ENCODE measurements at places on chromosomes 4 and X. TPM values are rescaled to one million over a fixed set of nuclear protein-coding genes. Genes with fewer than 3 reads are reported as not detected.
A peak's percentile ranks its signal among the peaks of the same experiment; 100 is the strongest.

DNA sequence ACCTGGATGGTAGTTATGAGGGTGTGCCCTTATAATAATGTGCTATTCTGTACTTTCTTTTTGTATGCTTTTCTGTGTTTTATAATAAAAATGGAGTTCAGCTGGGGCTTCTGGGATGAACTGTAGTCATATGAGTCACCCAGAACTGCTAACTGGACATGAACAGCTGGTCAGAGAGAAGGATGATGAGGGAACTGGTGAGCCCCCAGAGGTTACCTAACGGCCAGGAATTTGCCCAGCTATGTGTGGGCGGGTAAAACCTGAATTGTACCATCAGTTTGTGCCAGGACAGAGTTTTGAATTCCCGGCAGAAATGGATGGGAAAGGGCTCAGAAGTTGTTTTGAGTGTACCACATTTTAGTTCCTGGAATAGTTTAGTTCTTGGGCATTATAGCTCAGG lies 138.0 kb upstream of the USP9X start:
- H3K36me3 ChIP-seq: no peaks in the 10 kb centered on the region
- no peaks in the 10 kb centered on the region for H3K27me3 ChIP-seq
- peak; percentile 79 for DNase-seq
- H3K4me3 ChIP-seq: no peak overlapping the region
- peak overlapping the region; percentile 30 for H3K27ac ChIP-seq

- H3K27ac ChIP-seq: no peak overlapping the region
- no peak overlapping the region for H3K4me3 ChIP-seq
- H3K36me3 ChIP-seq: no peaks in the 10 kb centered on the region
- no peak for DNase-seq
- H3K27me3 ChIP-seq: no peaks in the 10 kb centered on the region
These were observed 88.3 kb downstream of the MSN start for GRCh38 chrX:65755786-65756185.

DNA sequence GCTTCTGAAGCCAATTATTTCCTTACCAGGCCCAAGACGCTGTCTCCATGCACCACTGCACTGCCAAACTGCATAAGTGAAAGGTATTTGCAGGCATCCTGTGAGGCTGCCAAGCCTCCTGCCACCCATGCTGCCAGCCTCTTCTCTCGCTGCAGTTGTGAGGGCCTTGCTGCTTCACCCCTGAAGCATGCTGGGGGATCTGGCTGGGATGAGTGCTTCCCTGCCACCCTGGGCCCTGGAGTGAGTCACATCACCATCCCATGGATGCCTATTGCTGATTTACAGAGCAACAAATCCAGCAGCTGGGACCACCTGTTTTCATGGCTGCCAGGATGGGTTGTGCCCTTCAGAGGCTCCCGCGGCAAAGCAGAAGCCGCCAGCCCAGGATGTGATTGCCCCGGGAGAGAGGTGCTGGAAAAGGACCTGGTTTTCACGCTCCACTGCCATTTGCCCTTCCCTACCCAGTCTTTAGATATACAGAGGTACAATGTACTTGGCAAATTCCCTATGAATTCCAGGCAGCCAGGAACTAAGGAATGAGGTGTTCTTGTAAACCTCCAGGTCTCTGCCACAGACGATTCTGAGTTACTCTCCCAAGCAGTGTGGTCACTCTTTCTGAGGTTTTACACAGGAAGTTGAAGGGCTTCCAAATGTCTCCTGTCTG lies 41.5 kb upstream of the PTCHD1 start:
- no peaks in the 10 kb centered on the region for H3K4me1 ChIP-seq
- H3K27ac ChIP-seq: no peak overlapping the region
- no peaks in the 10 kb centered on the region for H3K27me3 ChIP-seq
- H3K4me3 ChIP-seq: no peak overlapping the region
- DNase-seq: no peak

DNA sequence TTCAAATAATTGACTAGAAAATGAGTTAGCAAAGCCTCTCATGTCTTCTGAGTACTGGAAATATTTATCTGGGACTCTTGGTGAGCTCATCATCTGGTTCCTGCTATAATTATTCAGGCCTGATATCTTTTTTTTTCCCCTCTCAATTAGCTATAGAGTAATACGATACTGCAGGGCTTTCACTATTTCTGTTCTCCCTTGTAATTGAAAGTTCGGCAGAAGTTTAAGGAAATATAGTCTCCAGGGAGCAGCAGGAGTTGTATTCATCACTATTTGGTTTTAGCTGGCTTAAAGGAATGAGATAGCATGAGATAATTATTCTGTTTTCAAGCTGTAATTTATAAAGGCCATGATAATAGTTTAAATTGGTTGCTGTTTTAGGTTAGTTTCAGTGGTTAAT lies 378.6 kb upstream of the EPHA5 start:
- H3K36me3 ChIP-seq: no peaks in the 10 kb centered on the region
- H3K27ac ChIP-seq: no peak overlapping the region
- no peak overlapping the region for H3K4me3 ChIP-seq
- H3K4me1 ChIP-seq: no peaks in the 10 kb centered on the region
- H3K27me3 ChIP-seq: no peaks in the 10 kb centered on the region

- no peaks in the 10 kb centered on the region for H3K27me3 ChIP-seq
- H3K36me3 ChIP-seq: no peaks in the 10 kb centered on the region
- H3K4me3 ChIP-seq: no peak overlapping the region
- peaks cover 20% of the 10 kb centered on the region for H3K4me1 ChIP-seq
- DNase-seq: no peak
These were observed 122.7 kb downstream of the PPP3CA start for GRCh38 chr4:101224358-101225218.

- H3K4me1 ChIP-seq: peaks cover 25% of the 10 kb centered on the region
- H3K27ac ChIP-seq: peak overlapping the region; percentile 87
- H3K4me3 ChIP-seq: peak overlapping the region; percentile 85
- H3K27me3 ChIP-seq: no peaks in the 10 kb centered on the region
- 0 out of 2 replicates have a peak, but pooled peaks cover 5% of the 10 kb centered on the region for H3K36me3 ChIP-seq
- peak; percentile 83 for DNase-seq
These were observed 2.9 kb downstream of the PDGFRA start for GRCh38 chr4:54231768-54232688.

DNA sequence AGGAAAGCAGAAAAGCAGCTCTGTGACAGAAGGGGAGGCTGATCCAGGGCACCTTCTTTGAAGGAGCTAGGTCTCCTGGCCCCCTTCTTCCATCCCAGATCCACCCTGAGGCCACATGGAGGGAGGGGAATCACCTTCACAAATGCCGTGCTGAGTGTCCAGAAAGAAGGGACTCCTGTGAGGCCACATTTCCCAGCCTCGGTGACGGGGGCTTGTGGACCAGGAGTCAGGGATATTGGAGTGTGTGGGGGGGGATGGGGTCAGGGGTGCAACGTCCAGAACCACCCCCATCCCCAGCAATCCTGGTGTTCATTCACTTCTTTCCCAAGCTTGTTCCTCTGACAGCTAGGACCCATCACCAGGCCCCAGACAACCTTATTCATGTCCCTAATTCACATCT lies 4.7 kb downstream of the TIMM17B start:
- H3K27me3 ChIP-seq: no peaks in the 10 kb centered on the region
- H3K36me3 ChIP-seq: no peaks in the 10 kb centered on the region
- no peak overlapping the region for H3K4me3 ChIP-seq
- no peak for DNase-seq
- H3K4me1 ChIP-seq: no peaks in the 10 kb centered on the region

DNA sequence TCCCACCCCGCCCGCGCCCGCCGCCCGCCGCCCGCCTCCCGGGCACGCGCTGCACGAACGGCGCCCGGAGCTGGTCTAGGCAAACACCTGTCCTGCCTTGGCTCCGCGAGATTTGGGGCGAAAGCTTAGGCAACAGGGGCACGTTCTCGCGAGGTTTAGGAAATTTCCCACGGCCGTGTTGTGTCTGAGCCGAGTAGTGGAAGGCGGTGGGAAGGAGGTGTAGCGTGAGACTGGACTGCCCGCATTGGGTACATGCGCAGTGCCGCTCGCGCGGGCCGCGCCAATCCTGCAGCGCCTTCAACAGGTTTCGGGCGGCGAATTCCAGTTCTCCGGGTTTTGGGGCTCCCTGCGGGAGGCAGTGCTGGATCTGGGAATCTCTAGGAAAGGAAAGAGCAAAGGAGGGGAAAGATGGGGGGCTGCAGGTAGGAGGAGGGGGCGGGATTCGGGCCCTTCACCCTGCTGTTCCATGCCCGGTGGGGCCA lies 1.3 kb upstream of the RBPJ start:
- peaks cover 23% of the 10 kb centered on the region for H3K4me1 ChIP-seq
- H3K27ac ChIP-seq: peak overlapping the region; percentile 99
- peak; percentile 99 for DNase-seq
- H3K4me3 ChIP-seq: peak overlapping the region; percentile 94
- no peaks in the 10 kb centered on the region for H3K27me3 ChIP-seq
- H3K36me3 ChIP-seq: no peaks in the 10 kb centered on the region

- H3K4me3 ChIP-seq: no peak overlapping the region
- H3K36me3 ChIP-seq: no peaks in the 10 kb centered on the region
- H3K27ac ChIP-seq: no peak overlapping the region
- no peaks in the 10 kb centered on the region for H3K27me3 ChIP-seq
- 0 out of 2 replicates have a peak, but pooled peaks cover 3% of the 10 kb centered on the region for H3K4me1 ChIP-seq
These were observed 103.5 kb upstream of the NOCT start for GRCh38 chr4:138911909-138912703.

- H3K4me3 ChIP-seq: peak overlapping the region; percentile 39
- no peaks in the 10 kb centered on the region for H3K36me3 ChIP-seq
- DNase-seq: peak; percentile 70
- H3K27ac ChIP-seq: peak overlapping the region; percentile 46
- peaks cover 33% of the 10 kb centered on the region for H3K4me1 ChIP-seq
These were observed 124.2 kb upstream of the EOLA2 start for GRCh38 chrX:150062292-150063137.

GRCh38 chrX:17247144-17247543 lies 127.9 kb upstream of the NHS start:
- no peaks in the 10 kb centered on the region for H3K27me3 ChIP-seq
- H3K4me3 ChIP-seq: no peak overlapping the region
- H3K27ac ChIP-seq: no peak overlapping the region
- no peaks in the 10 kb centered on the region for H3K4me1 ChIP-seq
- H3K36me3 ChIP-seq: no peaks in the 10 kb centered on the region
- peak; percentile 13 for DNase-seq

DNA sequence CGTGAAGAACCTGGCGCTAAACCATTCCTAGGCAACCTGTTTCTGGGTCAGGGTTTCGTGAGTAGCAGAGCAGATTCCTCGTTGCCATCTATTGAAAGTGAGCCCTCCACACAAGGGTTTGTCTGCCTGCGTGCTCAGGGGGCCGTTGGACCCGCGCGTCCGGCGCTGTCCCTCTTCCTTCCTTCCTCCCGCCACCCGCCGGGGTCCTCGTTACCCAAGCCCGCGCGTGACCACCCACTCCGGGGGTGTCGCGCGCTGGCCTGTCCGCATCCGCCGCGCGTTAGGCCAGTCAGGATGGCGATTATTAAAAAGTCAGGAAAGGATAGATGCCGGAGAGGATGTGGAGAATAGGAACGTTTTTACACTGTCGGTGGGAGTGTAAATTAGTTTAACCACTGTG lies 66.8 kb downstream of the LINC00632 start:
- no peaks in the 10 kb centered on the region for H3K4me1 ChIP-seq
- H3K27ac ChIP-seq: no peak overlapping the region
- H3K27me3 ChIP-seq: no peaks in the 10 kb centered on the region
- no peak overlapping the region for H3K4me3 ChIP-seq
- DNase-seq: no peak

The GAGE13 gene
- polyA plus RNA-seq: not detected

The SLC10A4 gene
- not detected for polyA plus RNA-seq

The PHOX2B gene
- polyA plus RNA-seq: not detected

The APBB2 gene
- 22.0 TPM for polyA plus RNA-seq

The ARMCX1 gene
- polyA plus RNA-seq: 27.5 TPM

The ANOS1 gene
- not detected for polyA plus RNA-seq

The FAM47E gene
- not detected for polyA plus RNA-seq

The MAGEB4 gene
- not detected for polyA plus RNA-seq

The PDE5A gene
- polyA plus RNA-seq: 8.0 TPM

All from GM23248 (cell line).